ENCODE measurements at places on chromosomes 11 and 22.

- DNase-seq = no peak
Measured at GRCh38 chr11:118016104-118016503, 29.9 kb downstream of the IL10RA start.

GRCh38 chr11:109304159-109304558, 117.8 kb upstream of the C11orf87 start:
- no peak for DNase-seq

- DNase-seq = no peak
Measured at GRCh38 chr11:74278103-74278502, 33.3 kb downstream of the P4HA3 start.

- no peak for DNase-seq
Measured at GRCh38 chr22:50488006-50488677, 1.5 kb downstream of the MIOX start.

DNA sequence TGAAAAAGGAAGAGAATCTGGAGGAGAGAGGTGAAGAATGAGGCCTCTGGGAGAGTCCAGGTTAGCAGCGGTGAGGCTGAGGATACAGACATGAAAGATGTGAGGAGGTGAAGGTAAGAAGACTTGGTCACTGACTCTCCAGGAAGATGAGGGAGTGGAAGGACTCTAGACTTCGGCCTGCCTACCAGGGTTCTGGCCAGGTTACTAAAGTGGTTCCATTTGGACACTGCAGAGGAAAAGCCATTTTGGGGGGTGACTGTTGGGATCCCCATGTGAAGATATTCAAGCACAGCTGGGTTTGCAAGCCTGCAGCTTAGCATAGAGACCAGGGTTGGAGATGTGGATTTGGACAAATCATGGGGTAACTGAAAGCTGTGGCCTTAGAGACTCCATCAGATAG, 7.8 kb downstream of the DCHS1 start:
- DNase-seq = no peak

- no peak for DNase-seq
Measured at GRCh38 chr11:126333142-126333541, 22.3 kb upstream of the ST3GAL4 start.

GRCh38 chr11:120532832-120533196, 21.3 kb downstream of the GRIK4 start:
- no peak for DNase-seq

GRCh38 chr11:68584991-68585524, 99.3 kb upstream of the GAL start:
- no peak for DNase-seq

GRCh38 chr11:1121813-1122663, 35.7 kb upstream of the MUC5AC start:
- DNase-seq = peak; percentile 14

- DNase-seq = no peak
Measured at GRCh38 chr11:64726867-64727530, 4.0 kb upstream of the NRXN2 start.

- DNase-seq = no peak
Measured at GRCh38 chr22:29359469-29359868, 28.9 kb downstream of the AP1B1 start.

DNA sequence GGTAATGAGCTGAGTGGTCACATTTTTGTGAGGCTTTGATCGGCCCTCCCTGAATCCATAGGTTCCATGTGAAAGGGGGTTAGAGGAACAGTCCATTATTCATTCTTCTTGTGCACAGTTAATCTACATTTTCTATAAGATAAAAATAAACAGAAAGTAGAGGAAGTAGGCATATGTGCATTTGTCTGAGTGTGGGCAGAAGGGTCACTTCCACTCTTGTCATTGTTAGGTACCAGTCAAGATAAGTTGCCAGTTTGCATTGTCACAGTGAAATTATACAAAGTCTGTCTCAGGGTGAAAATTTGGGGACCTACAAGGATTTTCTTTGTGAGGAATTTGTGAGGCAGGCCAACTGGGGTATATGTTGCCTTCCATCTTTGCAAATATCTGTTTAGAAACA, 4.6 kb upstream of the APOL4 start:
- no peak for DNase-seq

All from activated T-cell treated with anti-CD3 and anti-CD28 coated beads, Interleukin-2, amount 50 U/mL, for 1 hour (primary cell).